Endothelial cell of coronary artery (primary cell): ENCODE measurements at places on chromosomes 3 and 15. TPM values are rescaled to one million over a fixed set of nuclear protein-coding genes. Genes with fewer than 3 reads are reported as not detected.

The VILL gene
- total RNA-seq, result 6.1 and 6.7 TPM in 2 replicates

The PPP1R14D gene
- total RNA-seq, result not detected in 2 replicates

The SCG5 gene
- 0.09 and 2.4 TPM in 2 replicates for total RNA-seq

The HRH1 gene
- total RNA-seq, result 11.7 and 24.4 TPM in 2 replicates

The CASR gene
- total RNA-seq, result not detected in 2 replicates

The ARNT2 gene
- 0.09 TPM in 2 replicates for total RNA-seq

The FMN1 gene
- 0.56 TPM in 1 of 2 replicates, not detected in the other for total RNA-seq

The PRRT3 gene
- total RNA-seq, result 0.72 and 0.94 TPM in 2 replicates

The RETNLB gene
- not detected in 2 replicates for total RNA-seq

The IL16 gene
- 0.19 and 0.27 TPM in 2 replicates for total RNA-seq
